ENCODE measurements at places on chromosomes 3 and 15.
A peak's percentile ranks its signal among the peaks of the same experiment; 100 is the strongest.

- no peak for DNase-seq
Measured at GRCh38 chr3:194280777-194281176, 70.4 kb downstream of the CPN2 start.

GRCh38 chr3:182259579-182259978 lies 533.7 kb upstream of the ATP11B start:
- DNase-seq = peak; percentile 15

DNA sequence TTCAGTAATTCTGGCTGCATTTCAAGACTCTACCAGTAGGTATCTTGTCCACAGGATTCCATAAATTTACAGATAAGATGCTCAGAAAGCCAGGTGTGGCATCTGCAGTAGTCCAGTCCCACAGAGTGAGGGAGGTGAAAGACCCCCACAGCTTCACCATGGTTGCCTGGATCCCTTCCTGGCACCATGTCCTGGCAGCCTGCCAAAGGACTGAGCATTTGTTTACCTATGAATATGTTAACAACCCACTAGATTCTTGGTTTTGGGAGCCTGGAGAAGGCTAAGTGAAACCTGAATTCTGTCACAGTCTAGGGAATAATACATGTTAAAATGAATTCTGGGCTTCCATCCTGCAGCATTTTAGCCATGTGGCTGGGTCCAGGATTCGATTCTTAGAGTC lies 14.9 kb downstream of the CHST2 start:
- peak; percentile 33 for DNase-seq

DNA sequence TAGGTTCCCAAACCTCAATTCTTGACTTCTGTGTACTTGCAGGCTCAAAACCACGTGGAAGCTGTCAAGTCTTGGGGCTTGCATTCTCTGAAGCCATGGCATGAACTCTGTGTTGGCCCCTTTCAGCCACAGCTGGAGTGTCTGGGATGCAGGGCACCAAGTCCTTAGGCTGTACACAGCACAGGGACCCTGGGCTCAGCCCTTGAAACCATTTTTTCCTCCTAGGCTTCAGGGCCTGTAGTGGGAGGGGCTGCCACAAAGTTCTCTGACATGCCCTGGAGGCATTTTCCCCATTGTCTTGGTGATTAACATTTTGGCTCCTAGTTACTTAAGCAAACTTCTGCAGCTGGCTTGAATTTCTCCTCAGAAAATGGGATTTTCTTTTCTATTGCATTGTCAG lies 135.4 kb downstream of the ATG7 start:
- DNase-seq = no peak

DNA sequence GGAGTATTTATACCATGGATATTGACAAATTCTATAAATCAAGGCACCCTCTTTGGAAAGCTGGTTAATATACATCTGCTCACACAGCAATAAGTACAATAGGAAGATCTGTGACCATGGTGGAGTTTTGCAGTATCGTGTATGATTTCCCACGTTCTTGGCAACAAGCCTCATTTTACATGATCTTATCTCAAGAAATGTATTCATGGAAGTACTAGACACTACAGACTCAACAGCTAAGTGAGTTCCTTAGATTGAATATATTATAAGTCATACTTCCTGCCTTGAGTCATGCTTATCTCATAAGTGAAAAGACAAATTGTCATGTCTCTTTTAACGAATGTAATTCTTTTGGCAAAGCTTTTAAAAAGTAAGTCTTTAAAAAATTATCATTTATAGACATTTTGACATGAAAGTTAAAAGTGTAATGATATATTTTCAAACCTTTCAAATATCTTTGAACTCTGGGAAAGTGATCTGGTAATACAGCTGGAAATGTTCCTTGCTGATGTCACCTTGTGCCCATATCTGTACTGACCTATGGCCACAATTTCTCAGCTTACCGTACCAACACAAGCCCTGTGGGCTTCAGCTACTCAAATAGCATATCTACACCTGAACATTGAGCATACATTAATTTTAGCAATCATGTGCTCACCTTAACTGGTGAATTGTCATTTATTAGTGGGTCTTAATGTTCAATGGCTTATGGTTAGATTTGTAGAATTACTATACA lies 130.3 kb upstream of the TMC3 start:
- DNase-seq = no peak

DNA sequence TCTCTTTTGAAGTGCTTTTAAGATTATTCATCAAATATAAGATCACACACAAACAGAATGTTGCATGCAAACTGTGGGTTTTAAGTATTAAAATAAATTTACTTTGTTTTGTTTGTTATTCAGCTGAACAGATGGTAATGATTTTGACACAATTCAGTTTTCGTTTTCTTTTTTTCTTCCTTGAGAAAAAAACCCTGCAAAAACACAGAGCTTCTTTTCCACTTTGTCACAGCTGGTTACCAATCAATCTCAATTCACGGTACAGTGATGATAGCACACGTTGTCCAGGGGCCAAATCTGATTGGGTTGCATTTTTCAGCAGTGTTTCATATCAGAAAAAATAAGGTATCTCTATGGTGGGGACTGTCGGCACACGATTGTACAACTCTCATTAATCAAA lies 473.6 kb downstream of the ROBO2 start:
- no peak for DNase-seq

DNA sequence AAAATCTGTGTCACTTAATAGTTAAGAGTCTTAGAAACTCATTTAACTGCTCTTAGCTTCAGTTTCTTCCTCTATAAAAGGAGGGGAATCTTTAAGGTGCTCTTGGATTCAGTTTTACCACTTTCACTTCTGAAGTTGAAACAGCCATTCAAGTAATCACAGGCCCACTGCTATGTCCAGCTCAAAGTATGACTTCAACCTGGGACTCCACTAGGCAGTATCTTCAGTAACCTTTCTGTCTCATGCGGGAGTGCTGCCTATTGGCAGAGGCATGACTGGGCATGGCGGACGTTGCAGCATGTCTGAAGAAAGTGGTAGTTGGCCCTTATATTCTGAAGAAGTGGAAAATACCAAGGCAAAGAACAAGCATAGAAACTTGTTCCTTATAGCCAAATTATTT lies 92.3 kb downstream of the DHX30 start:
- no peak for DNase-seq

- no peak for DNase-seq
Measured at GRCh38 chr3:123404391-123404790, 44.5 kb downstream of the ADCY5 start.

DNA sequence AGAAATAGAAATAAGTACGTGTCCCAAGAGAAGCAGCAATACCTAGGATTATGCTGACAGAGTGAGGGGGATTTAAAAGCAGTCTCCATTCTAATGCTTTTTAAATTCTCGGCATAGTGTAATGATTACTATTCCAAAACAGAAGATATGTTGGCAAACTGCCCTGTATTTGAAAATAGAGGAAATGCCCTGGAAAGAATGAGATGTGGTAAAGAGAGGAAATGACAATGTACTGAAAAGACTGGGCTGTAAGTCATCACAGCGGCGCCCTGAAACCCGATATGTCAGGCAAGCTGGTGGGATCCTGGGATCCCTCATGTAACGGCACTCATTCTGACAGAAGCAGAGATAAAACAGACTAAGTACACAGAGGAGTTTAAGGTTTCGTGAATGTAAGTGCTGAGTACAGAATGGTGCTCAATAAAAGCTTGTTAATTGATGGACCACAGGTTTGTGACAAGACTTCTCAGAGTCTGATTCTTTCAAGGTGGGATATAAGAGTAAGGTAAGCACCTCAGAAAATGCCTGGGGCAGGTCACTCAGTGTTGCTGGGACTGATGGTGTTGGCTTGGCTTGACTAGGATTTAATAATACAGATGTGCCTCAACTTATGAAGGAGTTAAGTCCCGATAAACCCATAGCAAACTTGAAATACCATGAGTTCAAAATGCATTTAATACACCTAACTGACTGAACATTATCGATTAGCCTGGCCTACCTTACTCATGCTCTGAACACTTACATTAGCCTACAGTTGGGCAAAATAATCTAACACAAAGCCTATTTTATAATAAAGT lies 91.4 kb downstream of the NFKBIZ start:
- DNase-seq = no peak

GRCh38 chr3:192816351-192816750 lies 89.0 kb upstream of the FGF12 start:
- no peak for DNase-seq

DNA sequence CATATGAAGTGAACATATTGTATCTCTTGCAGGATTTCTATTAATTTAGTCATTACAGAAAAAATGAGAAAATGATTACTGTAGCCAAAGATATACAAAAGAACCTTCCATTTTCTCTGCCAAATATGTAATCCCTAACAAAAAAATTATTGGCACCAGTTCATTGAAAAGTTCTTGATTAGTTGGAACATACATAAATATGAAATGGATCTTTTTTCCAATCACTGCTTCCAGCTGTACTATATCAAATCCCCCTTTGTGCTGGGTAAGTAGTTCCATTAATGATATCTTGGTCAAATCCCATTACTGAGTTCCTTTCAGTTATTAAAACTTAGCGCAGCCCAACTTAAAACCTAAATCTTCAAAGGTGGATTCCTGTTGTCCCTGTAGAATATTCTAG lies 263.8 kb downstream of the SLC9A9 start:
- DNase-seq = no peak

GRCh38 chr3:168123201-168124176 lies 27.8 kb upstream of the GOLIM4 start:
- DNase-seq = no peak

GRCh38 chr15:52652286-52652685 lies 26.9 kb downstream of the ATOSA start:
- DNase-seq = no peak

DNA sequence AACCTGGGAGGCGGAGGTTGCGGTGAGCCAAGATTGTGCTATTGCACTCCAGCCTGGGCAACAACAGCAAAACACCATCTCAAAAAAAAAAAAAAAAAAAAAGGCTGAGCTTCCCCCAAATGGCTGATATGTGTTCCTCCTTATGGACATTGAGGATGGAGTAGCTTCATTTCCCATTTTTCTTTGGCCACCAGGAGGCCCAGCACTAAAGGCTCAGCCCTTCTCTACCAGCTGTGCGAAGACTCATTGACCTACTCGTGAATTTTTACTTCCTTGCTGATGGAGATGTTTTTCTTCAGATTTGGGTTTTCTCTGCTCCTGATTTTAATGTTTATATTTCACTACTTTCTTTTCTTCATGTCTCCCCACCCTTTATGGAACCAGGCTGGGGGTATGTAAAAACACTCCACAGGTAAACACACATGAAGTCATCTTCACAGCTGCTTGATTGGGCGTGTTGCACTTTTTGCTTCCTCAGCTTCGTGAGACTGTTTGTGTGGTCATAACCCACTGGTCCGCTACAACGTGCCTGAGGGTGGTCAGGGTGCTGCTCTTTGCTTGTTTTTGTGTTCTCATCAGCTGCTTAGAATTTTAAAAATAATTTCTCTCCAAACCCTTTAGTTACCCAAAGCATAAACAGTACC lies 13.5 kb downstream of the SEMA4B start:
- no peak for DNase-seq
